ENCODE measurements at places on chromosomes 6 and 20.

DNA sequence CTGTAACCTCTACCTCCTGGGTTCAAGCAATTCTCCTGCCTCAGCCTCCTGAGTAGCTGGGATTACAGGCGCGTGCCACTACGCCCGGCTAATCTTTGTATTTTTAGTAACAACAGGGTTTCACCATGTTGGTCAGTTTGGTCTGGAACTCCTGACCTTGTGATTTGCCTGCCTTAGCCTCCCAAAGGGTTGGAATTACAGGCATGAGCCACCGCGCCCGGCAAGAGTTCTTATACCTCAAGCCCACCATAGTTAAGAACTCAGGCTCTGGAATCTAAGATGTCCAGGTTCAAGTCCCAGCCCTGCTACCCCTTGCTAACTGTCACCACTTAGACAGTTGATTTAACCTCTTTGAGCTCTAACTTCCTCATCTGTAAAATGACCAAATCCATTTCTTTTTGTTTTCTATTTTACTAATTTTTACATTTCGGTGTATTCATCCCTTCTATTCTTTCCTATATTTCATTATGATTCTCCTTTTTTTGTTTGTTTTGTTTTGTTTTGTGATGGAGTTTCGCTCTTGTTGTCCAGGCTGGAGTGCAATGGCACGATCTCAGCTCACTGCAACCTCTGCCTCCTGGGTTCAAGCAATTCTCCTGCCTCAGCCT, 104.8 kb upstream of the ZNF217 start:
- no peak for DNase-seq

DNA sequence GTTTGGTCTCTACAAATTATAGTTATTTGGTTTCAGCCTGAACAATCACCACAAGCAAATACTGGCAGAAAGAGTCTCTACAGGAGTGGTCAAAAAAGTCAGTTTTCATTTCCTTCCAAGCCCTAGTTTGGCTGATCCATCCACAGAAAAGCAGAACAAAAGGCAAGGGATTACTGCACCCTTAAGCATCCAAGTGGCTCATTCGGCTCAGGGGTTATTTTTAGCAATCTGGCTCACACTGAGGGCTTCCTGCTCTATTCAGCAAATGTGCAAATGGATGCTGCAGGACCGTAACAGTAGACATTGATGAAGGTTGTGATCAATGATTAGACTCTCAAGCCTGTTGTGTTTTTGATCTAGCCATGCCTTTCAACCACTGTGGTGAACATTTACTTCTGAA, 62.2 kb upstream of the FABP7 start:
- no peak for DNase-seq

- no peak for DNase-seq
These were observed 473 bp upstream of the DTNBP1 start for GRCh38 chr6:15663130-15663871.

DNA sequence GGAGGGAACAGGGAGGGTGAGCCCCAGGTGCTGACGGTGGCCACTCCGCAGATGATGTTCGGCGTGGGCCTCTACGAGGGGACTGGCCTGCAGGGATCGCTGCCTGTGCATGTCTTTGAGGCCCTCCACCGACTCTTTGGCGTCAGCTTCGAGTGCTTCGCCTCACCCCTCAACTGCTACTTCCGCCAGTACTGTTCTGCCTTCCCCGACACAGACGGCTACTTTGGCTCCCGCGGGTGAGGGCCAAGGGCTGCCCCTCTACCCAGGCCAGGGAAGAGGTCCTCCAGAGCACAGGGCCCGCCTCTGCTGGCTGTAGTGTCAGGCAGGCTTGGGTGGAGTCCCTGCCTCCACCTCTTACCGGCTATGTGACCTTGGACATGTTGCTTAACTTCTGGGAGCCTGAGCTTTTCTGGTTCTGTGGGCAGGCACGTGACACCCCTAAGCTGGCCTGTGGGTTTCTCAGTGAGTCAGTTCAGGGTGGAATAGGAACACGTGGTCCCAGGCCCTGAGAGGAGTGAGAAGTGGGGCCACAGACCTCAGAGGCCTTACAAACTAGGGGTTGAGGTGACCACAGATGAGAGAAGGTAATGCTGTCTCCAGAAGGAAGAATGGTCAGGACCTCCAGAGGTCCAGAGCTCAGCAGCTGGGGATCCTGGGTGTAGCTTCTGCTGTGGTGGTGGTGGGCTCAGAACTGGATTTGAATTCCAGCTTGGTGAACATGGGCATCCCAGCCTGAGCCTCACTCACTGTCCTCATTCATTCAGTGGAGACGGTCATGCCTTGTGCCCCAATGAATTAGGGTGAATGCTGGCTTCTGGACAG, 11.9 kb downstream of the PCIF1 start:
- DNase-seq, result no peak

DNA sequence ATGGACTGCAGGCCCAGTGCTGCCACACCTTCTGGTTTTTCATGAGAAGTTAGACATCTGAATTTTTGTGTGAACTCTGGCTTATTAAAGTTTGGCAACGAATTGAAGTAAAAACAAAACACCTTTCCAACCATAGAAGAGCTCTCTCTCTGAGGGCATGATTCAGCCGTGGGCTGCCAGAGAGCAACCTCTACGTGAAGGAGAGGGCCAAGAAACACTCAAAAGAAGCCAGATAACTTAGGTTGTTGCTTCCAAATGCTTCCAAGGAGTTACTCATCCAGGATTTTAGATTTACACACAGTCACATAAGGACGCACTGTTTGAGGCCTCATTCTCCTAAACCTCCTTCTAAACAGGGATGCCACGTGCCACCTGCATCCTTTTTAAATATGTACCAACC, 65.5 kb downstream of the NRN1 start:
- DNase-seq, result no peak

DNA sequence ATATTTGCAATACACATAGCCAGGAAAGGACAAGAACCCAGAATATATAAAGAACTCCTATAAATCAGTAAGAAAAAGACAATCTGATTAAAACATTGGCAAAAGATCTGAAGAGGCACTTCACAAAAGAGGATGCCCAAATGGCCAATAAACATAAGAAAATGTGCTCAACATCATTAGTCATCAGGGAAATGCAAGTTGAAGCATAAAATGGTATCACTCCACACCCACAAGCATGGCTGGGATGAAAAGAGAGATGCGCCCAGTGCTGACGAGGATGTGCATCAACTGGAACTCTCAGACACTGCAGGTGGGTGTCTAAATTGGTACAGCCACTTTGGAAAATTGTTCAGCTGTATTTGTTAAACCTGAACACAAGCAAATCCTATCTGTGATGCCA, 42.4 kb upstream of the MLN start:
- DNase-seq, result no peak

- no peak for DNase-seq
These were observed 186.8 kb downstream of the UBE3D start for GRCh38 chr6:82878812-82879211.

- DNase-seq, result no peak
These were observed 227.0 kb downstream of the SYNDIG1 start for GRCh38 chr20:24696396-24696795.

All from GM20000 (cell line).